Activated CD8-positive, alpha-beta memory T cell treated with anti-CD3 and anti-CD28 coated beads for 1 hour (primary cell): ENCODE measurements at places on chromosomes 2 and 18.

DNA sequence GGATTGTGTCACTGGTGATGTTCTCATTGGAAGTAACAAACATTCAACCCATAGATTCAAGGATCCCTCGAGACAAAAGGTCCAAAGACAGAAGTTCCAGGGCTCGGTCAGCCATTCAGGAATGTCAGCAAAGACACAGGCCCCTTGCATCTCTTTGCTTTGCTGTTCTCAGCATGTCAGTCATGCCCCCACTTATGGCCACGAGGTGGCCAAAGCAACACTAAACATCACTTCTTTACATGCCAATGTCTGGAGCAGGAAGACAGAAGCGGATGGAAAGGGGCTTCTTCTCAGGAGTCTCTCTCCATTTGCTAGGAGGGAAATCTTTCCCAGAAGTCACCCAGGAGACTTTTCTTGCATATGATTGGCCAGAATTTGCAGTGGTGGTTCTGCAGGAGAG is 191.6 kb upstream of the SP5 start:
- no peak for DNase-seq

DNA sequence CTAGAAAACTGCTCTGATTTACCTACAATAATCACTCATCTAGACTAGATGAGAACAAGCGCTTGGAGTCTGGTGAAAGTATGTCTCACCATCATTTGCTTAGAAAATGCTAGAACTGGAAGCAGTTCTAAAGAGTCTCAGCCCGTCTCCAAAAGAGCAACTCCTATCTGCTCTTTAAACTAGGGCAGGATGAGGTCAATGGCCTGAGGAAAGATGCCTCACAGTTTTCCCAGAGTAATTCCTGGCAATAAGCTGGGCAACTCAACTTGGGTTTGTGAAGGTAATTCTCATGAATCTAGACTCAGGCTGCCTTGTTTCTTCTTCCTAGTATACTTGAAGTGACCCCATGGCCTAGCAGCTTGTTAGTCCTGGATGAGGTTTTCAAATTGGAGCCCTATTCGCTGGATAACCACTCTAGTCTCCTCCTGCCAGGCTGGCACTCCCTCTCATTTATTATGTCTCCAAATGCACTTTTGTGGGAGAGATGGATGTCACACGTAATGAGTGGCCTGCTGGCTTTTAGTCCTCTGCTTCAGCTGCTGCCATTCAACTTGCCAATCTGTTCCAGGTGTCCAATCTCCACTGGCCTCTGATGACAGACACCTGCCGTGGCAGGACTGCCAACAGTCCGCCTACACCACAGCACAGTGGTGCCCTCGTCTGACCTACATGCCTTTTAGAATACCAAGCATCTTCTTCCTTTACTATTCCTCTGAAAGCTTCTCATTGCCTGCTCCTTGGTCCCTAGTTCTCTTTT is 80.9 kb downstream of the CABYR start:
- DNase-seq = no peak

GRCh38 chr18:6796511-6796910 is 67.0 kb downstream of the ARHGAP28 start:
- DNase-seq = no peak

DNA sequence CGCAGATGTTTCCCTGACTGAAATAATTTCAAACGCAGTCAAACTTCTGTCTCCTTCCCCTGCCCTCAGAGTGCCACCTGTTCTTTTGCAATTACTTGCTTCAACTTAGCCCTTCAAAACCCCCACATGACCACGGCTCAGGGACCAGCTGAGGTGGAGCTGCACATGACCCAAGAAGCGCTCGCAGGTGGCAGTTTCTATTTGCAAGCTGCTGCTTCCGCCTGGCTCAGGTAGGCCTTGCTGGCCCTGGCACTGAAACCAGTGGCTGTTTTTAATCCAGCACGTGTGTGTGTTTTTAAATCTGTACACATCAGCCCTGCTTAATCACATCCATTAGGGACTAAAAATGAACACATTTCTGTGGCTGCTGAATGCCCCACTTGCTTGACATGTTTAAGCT is 95.3 kb downstream of the CCDC93 start:
- no peak for DNase-seq

DNA sequence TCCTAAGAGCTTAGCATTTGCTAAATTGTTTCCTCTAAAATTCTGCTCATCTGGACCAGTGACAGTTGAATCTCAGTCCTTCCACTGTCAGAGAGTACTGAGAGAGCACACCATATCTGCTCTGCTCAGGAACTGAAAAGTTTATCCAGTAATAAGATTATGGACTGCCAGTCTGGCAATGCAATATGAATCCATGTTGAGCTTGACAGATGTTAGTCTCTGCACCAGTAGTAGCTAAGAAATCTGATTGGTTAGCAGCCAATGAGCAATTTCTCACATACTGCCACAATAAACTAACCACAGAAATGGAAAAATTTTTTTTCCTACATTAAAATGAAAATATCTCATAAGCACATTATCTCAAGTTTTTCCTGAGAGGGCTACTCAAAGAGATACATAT is 2.3 kb downstream of the PRKD3 start:
- DNase-seq = no peak

DNA sequence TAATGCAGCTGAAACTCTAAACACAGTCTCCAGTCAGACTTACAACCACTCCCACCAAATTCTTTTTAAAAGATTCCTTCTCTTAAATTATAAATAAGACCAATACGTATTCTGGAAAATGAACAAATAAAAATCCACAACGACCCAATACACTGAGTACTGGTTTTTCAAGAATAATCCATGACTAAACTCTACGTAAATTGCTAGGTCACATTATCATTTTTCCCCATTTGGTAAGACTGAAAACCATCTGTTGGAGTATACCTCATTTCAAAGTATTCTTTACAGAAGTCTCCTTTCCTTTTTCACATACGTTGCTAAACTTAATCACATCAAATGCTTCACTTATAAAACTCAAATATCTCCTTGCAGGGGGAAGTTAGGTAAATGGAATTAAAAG is 6.0 kb downstream of the ZNF516 start:
- no peak for DNase-seq
